NCI-H2081 (cell line): ENCODE measurements at places on chromosomes 2 and 18.

DNA sequence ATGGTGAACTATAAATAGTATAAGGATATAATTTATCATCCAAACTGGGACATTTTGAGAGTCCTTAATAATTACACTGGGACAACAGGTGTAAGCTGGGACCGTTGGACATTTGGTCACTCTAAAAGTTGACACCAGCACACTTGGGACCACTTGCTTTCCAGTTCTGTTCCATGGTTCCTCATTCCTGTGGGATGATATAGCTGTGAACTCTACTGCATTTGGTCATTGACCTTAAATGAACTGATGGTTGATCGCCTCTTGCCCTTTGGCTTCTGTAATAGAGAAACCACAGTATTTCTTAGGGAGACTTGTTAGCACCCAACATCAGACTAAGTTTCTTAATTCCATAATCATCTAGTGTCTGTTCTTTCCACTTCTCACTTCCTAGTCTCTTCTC is 46.7 kb downstream of the EML6 start:
- DNase-seq = no peak

DNA sequence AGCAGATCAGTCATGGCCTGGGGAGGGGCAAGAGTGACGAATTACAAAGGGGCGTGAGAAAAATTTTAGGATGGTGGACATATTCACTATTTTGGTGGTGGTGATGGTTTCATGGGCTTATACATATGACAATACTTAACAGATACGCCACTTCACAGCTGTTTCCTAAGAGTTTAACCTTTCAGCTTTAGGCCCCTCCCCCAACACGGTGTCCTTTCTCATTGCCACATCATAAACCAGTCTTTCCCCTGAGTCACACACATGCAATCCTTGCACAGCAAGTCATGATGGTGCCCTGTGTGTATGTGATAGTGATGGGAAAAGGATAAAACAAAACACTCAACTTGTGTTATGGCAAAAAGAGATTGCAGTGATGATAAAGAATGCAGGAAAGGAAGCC is 47.6 kb upstream of the IL1R1 start:
- DNase-seq = no peak

DNA sequence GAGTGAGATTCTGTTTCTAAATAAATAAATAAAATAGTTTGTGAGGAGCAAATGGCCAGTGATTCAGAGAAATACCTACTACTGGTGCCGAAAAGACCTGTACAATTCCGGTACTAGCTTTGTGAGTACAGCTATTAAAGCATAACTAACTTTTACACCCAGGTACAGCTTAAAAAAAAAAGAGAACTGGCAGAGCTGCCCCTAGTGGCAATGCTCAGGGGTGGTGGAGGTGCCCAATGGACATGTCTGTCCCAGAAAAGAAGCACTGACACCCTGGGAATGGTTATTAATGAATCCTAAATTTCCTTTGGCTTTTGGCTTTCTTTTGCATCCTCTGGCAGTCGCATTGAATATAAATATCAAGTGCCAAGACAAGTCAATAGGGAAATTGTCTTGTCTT is 87.0 kb downstream of the LIPG start:
- no peak for DNase-seq

GRCh38 chr2:210046851-210047500 is 44.5 kb downstream of the RPE start:
- DNase-seq = no peak

- DNase-seq = no peak
Observed at GRCh38 chr2:236956031-236956618, 129.6 kb upstream of the COPS8 start.

DNA sequence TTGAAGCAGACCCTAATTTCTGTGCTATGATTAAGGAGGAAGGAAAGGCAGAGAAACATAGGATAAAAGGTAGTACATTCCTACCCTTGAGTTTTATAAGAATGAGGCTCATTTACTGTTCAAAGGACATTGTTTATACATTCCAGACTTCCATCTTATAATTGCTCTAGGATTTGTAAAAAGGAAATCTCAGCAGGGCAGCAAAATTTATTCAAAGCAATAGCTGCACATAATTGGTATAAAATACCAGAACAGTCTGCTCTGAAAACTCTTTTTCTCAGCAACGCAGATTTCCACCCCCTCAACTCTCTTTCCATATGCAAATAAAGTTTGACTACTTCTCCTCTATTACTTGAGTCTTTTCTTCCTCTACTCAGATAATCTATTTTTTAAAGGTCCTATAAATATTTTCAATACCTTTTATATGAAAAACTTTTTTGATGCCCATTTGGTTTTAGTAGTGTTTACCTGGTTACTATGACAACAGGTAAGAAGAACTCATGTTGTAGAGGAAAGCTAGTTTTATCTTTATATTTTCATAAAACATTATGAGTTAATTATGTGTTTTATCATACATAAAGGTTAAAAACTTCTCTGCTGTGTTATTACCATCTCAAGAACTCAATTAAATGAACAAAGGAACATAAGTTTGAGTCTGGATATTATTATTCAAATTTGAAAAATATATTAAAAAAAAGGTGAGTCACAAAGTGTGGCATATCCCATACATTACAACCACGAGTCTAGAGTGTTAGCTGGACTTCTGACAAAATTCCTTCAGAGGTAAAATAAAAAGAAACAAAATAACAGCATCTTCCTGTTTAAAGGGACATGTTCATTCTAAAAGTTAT is 19.9 kb downstream of the RBMS1 start:
- DNase-seq = no peak

DNA sequence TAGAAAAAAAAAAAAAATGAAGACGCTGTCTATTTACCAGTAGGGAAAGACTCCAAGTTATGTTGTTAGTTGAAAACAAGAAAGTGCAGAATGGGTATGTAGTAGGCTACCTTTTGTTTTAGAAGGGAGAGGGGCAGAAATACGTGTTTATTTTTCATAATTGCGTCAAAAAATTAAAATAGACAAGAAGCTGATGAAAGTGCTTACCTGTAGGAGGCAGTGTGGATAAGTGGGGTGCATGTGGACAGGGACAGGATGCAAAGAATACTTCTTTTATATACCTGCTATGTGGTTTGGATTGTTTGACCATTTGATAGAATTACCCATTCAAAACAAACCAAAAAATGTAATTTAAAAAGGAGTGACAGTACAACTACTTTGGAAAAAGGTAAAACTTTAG is 3.0 kb upstream of the GCG start:
- no peak for DNase-seq

DNA sequence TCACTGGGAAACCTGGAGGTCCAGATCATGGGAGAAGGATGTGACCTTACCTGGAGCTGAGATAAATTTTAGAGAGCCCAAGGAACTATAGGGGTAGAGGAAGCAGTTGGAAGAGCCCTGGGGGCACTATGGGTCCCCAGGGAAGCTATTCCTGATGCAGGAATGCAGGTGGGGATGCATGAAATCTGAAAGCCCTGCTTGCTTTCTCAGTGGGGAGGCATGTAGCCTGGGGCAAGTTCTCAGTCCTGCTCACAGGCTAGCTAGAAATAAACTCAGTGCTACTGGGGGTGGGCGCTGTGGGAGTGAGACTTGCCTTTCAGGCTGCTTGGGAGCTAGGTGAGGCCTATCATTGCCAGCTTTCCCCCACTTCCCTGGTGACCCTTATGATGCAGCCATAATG is 499.7 kb downstream of the PTH2R start:
- no peak for DNase-seq

GRCh38 chr2:159046966-159047365 is 78.5 kb downstream of the TANC1 start:
- DNase-seq = no peak

DNA sequence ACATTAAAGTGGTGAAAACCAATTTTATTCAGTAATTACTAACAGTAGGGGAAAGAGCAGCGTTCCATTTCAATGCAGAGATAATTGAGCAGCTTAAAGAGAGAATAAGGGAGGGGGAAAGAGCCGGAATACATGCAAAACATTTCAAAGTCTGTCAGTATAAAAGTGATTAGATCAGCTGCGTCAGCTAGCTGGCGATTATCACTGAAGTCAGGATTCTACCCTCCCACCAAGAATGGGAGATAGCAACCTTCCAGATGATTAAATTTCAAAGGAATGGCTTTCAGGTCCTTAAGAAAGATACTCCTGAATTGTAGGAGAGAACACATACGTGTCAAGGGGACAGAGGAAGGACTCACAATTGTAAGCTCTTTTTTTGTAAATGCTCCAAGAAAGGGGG is 2.7 kb upstream of the ZC3H6 start:
- no peak for DNase-seq

DNA sequence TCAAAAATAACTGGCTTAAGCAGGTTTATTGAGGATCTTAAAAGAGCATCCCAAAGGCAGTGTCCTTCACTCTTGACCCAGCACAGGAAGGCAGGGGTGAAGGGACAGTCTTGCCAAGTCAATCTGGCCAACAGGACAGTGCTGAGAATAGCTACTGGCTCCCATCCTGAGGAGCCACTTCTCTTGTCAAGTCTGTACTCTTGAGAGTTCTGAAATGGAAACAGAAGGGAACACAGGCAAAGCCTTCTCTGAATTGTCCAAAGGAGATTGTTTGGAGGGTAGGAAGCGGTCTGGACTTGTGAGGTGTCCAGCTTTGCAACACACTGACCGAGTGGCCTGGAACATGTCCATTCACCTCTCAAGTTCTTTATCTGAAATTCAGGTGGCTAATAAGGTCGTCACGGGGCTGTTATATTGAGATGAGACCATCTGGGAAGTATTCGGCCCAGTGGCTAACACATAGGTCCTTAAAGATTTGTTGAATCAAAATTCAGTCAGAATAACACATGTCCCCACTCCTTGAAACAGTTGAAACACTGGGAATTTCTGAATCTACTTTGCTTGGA is 99.5 kb upstream of the FHL2 start:
- no peak for DNase-seq

DNA sequence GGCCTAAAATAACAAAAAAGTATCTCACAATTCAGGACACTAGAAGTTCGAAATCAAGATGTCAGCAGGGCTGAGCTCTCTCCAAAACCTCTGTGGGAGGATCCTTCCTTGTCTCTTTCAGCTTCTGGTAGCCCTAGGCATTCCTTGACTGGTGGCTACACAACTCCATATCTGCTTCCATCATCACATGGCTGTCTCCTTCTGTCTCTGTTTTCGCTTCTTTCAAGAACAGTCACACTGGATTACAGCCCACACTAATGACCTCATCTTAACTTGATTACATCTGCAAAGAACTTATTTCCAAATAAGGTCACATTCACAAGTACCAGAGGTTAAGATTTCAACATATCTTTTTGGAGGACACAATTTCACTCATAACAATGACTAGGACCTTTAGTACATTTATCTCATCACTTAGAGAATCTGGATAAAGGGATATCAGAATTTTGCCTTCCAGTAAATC is 275.2 kb downstream of the IRS1 start:
- DNase-seq = no peak

GRCh38 chr2:15911686-15912085 is 28.7 kb upstream of the MYCN start:
- no peak for DNase-seq

GRCh38 chr2:231188506-231189170 is 9.8 kb upstream of the ARMC9 start:
- no peak for DNase-seq

- DNase-seq = no peak
Observed at GRCh38 chr18:58385472-58385871, 243.4 kb downstream of the ALPK2 start.

GRCh38 chr2:237165405-237166276 is 80.0 kb downstream of the COPS8 start:
- DNase-seq = no peak

- DNase-seq = no peak
Observed at GRCh38 chr2:119371111-119371510, 4.3 kb downstream of the DBI start.
